ENCODE measurements at places on chromosomes 6 and 20.

GRCh38 chr6:53175027-53175426 lies 26.4 kb upstream of the GCM1 start:
- no peak for DNase-seq

DNA sequence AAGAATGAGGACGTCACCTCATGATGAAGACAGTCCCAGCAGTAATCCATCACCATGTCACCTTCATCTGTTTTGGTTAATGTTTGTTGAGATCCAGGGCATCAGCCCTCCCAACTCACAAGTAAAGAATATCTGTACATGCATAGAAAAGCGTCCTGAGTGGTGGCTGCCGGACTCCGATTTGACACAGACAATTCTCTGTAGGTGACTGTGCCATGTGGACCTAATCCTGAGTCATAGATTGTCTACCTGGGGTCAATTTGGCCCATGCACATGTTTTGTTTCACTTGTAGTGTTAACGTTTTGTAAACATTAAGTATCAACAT lies 168.4 kb upstream of the UST start:
- no peak for DNase-seq

- DNase-seq: no peak
These were observed 11.1 kb upstream of the MAPK13 start for GRCh38 chr6:36119209-36119608.

DNA sequence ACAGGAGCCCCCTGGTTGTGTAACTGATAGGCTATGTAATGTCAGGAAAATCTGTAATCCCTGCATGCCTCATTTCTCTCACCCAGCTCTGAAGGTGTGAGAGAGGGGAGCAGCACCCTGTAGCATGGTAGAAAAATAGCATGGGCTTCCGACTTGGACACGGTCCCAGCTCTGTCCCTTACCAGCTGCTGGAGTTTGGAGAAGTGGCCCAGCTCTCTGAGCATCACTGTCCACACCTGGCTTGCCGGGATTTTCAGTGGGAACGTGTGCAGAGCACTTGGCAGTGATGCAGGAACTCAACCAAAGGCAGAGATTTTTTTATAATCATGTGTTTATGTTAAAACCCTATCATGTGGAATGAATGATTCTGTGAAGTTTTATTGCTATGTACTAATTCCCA lies 34.6 kb downstream of the STK35 start:
- no peak for DNase-seq

GRCh38 chr6:27129095-27129815 lies 118.2 kb upstream of the PRSS16 start:
- no peak for DNase-seq

GRCh38 chr6:146984251-146984924 lies 219.8 kb upstream of the STXBP5 start:
- DNase-seq: no peak

DNA sequence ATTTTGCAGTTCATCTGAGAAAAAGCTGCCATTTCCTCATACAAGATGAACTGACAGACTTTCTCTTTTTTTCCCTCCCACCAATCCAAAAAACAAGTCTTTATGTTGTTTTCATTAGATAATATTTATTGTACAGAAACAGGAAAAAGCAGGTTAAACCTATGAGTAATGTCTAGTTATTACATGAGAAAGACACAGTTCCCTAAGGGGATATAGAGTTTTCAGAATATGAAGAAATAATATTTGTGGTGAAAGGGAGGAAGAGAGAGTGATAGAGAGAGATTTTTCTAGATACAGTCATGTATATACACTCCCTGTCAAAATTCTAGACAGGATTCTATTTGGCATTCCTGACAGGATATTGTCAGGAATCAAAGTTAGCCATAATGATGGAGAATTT lies 392.4 kb downstream of the BMP2 start:
- DNase-seq: no peak

DNA sequence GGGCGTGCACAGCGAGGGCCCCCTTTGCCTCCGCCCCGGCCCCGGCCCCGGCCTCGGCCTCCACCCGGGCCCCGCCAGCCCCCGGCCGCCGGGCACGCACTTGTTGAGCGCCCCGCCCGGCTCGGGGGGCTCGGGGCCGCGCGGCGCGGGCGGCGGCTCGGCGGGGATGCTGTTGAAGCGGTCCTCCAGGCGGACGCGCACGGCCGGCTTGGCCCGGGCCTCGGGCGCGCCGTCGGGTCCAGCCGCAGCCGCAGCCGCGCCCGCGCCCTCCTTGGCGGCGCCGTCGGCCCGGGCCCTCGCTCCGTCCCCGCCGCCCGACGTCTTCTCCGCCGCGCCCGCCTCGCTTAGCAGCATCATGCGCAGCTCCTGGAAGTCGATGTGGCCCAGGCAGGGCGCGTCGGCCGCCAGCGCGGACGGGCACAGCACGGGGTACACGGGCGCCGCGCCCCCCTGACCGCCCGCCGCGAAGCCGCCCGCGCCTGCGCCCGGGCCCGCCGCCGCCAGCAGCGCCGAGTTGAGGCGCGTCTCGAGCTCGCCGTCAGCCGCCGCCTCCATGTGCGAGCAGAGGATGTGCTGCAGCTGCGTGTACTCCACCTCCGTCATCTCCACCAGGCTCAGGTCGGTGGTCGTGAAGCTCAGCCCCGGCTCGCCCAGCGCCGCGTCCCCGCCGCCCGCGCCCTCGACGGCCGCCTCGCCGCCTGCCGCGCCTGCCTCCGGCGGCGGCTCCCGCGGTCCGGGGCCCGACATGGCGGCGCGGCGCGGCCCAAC lies 514 bp downstream of the TCFL5 start:
- peak; percentile 10 for DNase-seq

GRCh38 chr6:144847916-144848315 lies 562.8 kb downstream of the UTRN start:
- no peak for DNase-seq

DNA sequence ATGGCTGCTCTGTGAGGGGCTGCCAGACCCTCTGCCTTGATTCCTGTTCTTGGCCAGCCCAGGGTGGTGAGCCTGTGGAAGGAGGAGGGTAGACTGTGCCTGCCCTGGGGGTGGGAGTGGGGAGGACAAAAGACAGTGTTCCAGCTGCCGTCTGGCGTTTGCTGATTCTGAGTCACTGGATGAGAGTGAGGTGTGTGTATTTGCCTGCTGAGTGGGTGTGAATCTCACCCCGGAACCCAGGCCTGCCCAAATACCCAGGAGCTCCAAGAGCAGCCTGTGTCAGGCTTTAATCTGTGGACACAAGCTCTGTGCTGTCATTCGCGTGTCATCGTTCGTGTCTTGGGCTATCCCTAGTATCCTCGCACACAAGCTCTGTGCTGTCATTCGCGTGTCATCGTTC lies 2.6 kb upstream of the LKAAEAR1 start:
- no peak for DNase-seq

- DNase-seq: no peak
These were observed 609.0 kb downstream of the QKI start for GRCh38 chr6:164023535-164023934.

Measured in stimulated activated CD8-positive, alpha-beta memory T cell treated with anti-CD3 and anti-CD28 coated beads, Interleukin-7, amount 100 ng/mL, for 1 hour (primary cell).